ENCODE measurements at places on chromosomes 1 and 21. TPM values are rescaled to one million over a fixed set of nuclear protein-coding genes. Genes with fewer than 3 reads are reported as not detected.

Gene KRTAP19-3
- total RNA-seq, result not detected

DNA sequence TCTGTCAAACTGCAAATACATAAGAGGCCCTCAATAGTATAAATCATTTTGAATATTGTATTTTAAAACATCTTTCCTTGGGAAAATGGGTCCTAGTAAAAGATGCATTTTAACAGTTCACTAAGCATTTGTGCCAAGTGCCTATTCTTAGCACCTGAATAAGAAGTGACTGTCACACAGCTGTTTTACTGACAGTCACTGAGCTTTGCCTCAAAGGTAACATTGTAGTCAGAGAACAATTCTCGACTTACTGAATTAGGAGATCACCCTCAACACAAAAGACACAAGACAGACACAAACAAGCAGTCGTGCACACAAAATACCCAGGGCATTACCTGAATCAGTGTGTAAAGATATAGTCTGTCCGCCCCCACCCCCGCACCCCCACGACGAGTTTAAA, 408 bp downstream of the ESRRG start:
- H3K27me3 ChIP-seq, result no peaks in the 10 kb centered on the region
- H3K27ac ChIP-seq, result no peak overlapping the region
- no peak overlapping the region for H3K4me3 ChIP-seq
- DNase-seq, result no peak
- peaks cover 10% of the 10 kb centered on the region for H3K4me1 ChIP-seq

DNA sequence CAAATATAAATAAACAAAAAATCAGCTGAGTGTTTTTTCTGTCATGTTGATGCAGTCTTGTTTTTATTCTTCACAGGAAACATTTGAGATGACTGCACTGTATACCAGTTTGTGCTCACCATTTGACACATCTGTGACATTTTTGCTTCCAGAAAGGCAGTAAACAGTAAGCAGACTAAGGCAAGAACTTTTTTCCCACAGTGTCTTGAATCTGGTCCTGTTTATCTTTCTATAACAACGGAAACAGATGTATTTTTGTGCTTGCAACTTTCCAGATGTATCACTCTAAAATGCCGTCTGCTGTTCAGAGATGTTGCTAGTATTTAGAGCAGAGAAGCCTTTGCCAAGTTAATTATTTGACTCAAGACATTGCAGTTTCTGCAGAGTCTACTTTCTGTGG, 105.5 kb downstream of the ZC3H11B start:
- no peaks in the 10 kb centered on the region for H3K27me3 ChIP-seq
- H3K4me1 ChIP-seq, result no peaks in the 10 kb centered on the region
- DNase-seq, result no peak

Gene UBL4B
- not detected for total RNA-seq

- no peak overlapping the region for H3K4me3 ChIP-seq
- DNase-seq, result peak; percentile 86
- no peaks in the 10 kb centered on the region for H3K36me3 ChIP-seq
- peaks cover 29% of the 10 kb centered on the region for H3K4me1 ChIP-seq
- no peaks in the 10 kb centered on the region for H3K27me3 ChIP-seq
Measured at GRCh38 chr1:16175610-16176553, 20.0 kb upstream of the EPHA2 start.

Gene BSND
- total RNA-seq, result not detected

DNA sequence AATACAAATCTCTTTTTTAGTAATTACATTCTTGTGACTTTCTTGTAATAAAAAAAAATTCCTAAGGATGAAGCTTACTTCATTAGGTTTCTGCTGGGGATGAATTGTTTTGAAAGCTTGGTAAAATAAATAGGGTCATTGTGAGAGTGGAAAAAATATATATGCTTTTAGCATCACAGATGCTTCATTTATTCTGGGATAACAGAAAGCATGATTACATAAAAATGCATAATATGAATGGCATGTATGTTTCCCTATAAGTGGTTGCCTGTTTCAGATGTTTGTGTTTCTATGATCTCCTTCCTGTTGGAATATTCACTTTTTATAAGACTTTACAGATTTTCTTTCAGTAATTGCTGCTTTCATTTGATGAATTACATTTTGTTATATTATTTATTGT, 42.3 kb downstream of the HMCN1 start:
- H3K27me3 ChIP-seq, result no peaks in the 10 kb centered on the region
- no peak overlapping the region for H3K4me3 ChIP-seq
- no peak for DNase-seq
- no peak overlapping the region for H3K27ac ChIP-seq
- H3K4me1 ChIP-seq, result no peaks in the 10 kb centered on the region

DNA sequence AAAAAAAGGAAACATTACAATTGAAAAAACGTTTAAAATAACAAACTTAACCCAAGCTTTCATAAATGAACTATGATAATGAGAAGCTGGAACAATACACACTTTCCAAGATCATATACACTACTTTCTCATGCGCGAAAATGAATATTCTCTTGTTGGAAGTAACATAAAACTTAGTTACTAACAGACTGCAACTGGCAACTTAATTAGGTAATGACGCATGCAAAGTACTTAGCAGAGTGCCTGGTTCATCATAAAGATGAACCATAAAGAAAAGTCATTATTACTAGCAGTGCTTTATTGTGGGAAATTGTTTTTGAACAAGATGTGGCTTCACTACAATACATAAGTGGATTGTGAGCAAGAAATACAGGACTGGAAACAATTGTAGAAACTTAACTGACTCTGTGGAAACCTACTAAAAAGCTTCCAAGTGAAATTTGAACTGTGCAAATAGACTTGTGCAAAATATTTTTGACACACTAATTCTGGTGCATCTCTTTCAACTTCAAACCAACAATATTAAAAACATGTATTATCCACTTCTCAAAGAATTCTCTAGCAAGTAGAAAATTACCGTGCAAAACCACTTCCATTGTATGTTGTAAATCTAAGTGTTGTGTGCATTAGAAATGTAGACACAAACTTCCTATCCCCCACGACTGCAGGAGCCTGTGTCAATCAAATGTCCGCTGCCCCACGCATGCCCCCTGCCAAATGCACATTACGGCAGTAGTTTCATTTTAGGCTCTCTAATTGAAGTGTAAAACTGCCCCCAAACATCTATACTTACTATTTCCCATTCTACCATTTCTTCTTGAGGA, 2.0 kb downstream of the ARHGAP29 start:
- peak overlapping the region; percentile 86 for H3K27ac ChIP-seq
- H3K4me3 ChIP-seq, result no peak overlapping the region
- DNase-seq, result no peak
- H3K4me1 ChIP-seq, result no peaks in the 10 kb centered on the region
- no peaks in the 10 kb centered on the region for H3K27me3 ChIP-seq

DNA sequence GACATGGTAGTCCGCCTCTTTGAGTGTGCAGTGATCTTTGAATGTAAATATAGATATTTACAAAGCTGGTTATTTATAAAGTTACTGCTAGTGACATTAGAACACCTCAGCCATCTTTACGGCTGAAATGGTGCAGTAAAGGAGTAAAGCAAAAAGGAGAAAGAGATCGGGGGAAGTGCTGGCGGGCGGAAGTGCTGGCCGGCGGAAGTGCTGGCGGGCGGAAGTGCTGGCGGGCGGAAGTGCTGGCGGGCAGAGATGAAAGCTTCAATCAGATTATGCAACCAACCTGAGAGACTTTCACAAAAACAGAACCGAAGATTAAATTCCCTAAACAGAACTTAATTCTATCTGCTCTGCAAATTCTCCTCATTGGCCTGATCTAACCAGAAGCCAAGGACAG, 1.4 kb upstream of the OR14A16 start:
- no peaks in the 10 kb centered on the region for H3K36me3 ChIP-seq
- H3K4me3 ChIP-seq, result no peak overlapping the region
- H3K4me1 ChIP-seq, result no peaks in the 10 kb centered on the region
- no peaks in the 10 kb centered on the region for H3K27me3 ChIP-seq
- DNase-seq, result no peak

DNA sequence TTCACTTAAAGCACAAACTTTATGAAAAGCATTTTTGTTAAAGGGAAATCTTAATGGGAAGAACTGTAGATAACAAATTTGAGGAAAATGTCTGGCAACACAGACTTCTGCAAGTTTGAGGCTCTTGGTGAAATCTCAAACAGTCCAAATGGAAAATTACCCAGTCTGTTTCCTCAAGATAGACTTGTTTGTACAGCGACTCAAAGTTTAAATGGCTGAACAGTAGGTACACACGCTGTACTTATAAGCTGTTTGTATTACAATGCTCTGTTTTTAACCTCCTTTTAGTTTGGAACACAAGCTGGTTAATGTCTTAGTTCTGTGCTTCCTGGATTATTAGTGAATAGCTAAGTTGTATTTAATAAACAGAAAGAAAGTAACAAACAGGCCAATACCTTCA, 217.1 kb downstream of the NFIA start:
- no peaks in the 10 kb centered on the region for H3K27me3 ChIP-seq
- no peak overlapping the region for H3K4me3 ChIP-seq
- H3K27ac ChIP-seq, result peak overlapping the region; percentile 49

Data from pancreas (tissue), 10 donors.